ENCODE measurements at places on chromosomes 7 and 10. TPM values are rescaled to one million over a fixed set of nuclear protein-coding genes. Genes with fewer than 3 reads are reported as not detected.
A peak's percentile ranks its signal among the peaks of the same experiment; 100 is the strongest.

- peaks cover 6% of the 10 kb centered on the region for H3K4me1 ChIP-seq
- no peaks in the 10 kb centered on the region for H3K36me3 ChIP-seq
- peak; percentile 98 for DNase-seq
- peak overlapping the region; percentile 9 for H3K27ac ChIP-seq
- no peaks in the 10 kb centered on the region for H3K27me3 ChIP-seq
- no peak overlapping the region for H3K4me3 ChIP-seq
Measured at GRCh38 chr7:81161451-81162075, 242.7 kb upstream of the SEMA3C start.

DNA sequence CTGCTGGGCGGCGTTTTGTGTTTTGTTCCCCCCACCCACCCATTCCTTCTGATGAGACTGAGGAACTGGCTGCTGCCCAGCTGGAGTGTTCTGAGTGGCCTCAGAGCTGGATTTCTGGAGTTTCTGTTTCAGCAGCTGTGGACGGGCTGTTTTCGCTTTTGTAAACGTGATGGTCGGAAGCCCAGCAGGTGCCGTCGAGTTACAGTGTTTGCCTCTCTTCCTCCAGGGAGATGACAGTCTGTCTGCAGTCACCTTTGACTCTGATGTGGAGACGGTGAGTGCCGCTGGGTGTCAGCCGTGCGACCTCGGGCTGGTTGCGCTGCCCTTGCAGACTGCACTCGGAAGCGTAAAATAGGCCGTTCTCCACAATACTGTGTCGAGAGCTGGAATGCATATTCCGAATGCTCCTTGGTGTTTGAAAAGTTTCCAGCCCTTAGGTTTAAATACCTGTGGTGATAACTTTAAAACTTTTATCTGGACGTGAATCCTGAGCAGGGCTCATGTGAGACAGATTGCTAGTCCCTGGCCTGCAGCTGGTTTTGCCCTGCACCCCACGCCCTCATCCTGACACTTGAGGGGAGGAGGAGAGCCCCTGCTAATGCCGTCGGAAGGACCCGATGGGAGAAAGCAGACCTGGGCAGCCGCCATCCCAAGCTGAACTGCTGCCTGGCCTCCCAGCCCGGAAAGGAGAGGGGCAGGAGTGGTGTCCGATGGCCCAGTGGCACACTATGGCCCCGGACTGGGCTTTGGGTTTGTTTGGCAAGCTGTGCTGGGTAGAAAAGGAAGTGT lies 8.3 kb downstream of the IQCE start:
- DNase-seq, result no peak
- H3K27me3 ChIP-seq, result no peaks in the 10 kb centered on the region
- peaks cover 6% of the 10 kb centered on the region for H3K4me1 ChIP-seq
- no peaks in the 10 kb centered on the region for H3K36me3 ChIP-seq
- H3K4me3 ChIP-seq, result no peak overlapping the region

GRCh38 chr10:133104963-133105640 lies 17.4 kb downstream of the ADGRA1 start:
- DNase-seq, result no peak
- H3K27ac ChIP-seq, result no peak overlapping the region
- no peak overlapping the region for H3K4me3 ChIP-seq
- no peaks in the 10 kb centered on the region for H3K4me1 ChIP-seq
- peaks cover 10% of the 10 kb centered on the region for H3K27me3 ChIP-seq

The TBXAS1 gene
- total RNA-seq, result 5.3 TPM

DNA sequence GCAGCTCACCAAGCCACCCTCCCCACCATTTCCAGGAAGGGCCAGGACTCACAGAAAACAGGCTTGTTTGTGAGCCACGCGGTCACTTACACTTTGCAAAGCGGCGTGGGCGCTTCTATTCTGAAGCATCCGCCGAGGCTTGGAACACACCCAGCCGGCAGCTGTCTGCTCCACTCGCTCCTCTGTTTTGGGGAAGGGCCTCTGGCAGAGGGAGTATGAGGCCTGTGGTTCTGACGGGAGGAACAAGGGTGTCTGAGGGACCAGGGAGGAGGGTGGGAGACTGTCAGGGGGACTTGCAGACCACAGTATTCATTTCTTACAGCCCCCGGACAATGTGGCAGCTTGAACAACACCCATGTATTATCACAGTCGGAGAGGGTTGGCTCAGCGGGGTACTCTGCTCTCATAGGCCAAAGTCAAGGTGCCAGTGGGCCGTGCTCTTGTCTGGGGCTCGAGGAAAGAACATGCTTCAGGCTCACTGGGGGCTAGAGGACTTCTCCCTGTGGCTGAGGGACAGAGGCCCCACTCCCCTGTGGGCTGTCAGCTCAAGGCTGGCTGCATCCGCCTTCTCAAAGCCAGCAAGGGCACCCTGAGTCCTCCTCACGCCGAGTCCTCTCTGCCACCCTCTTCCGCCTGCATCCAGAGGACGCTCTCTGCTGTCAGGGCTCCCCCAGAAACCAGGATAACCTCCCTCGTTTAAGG lies 60.4 kb upstream of the FAM20C start:
- DNase-seq, result no peak
- no peak overlapping the region for H3K27ac ChIP-seq
- H3K4me3 ChIP-seq, result no peak overlapping the region
- H3K4me1 ChIP-seq, result peaks cover 7% of the 10 kb centered on the region

DNA sequence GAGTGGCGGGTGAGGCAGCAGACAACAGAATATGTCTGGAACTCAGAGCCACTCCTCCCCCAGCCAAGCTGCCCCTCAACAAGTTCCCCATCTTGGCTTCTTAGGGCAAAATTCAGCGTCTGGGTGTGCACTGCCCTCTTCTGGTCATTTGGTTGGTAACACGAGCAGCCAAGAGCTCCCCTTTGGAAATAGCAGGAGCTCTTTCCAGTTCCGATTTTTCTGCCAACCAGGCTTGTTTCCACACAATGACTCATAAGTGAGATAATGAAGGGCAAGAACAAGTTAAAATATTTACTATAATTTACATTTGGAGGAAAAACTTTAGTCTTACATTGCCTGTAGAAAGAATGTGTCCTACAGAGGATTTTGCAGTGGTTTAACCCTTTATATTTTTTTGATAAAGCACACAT lies 70.5 kb downstream of the ADCYAP1R1 start:
- H3K4me3 ChIP-seq, result no peak overlapping the region
- peak; percentile 90 for DNase-seq
- H3K27ac ChIP-seq, result no peak overlapping the region
- H3K36me3 ChIP-seq, result no peaks in the 10 kb centered on the region

GRCh38 chr7:157276731-157277562 lies 59.9 kb upstream of the DNAJB6 start:
- H3K27me3 ChIP-seq, result no peaks in the 10 kb centered on the region
- H3K4me3 ChIP-seq, result no peak overlapping the region
- H3K27ac ChIP-seq, result no peak overlapping the region
- peak; percentile 51 for DNase-seq

DNA sequence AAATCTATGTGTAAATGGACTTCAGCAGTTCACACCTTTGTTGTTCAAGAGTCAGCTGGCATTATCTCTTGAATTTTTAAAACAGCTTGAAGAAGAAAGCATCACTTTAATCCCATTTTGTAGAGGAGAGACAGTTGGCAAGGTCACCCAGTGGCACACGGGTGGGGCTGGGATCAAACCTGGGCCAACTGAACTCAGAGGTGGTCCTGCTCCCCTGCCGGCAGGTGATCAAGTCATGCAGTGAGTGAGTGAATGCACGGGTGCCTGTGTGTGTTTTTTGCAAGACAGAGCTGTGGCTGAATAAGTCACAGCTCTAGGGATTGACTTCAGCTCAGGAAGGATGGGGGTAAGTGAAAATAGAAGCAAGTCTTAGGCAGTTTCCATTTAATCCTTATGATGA lies 9.5 kb downstream of the GHRHR start:
- DNase-seq, result no peak
- H3K4me3 ChIP-seq, result no peak overlapping the region
- no peak overlapping the region for H3K27ac ChIP-seq
- no peaks in the 10 kb centered on the region for H3K36me3 ChIP-seq

The SPDYE6 gene
- total RNA-seq, result not detected

DNA sequence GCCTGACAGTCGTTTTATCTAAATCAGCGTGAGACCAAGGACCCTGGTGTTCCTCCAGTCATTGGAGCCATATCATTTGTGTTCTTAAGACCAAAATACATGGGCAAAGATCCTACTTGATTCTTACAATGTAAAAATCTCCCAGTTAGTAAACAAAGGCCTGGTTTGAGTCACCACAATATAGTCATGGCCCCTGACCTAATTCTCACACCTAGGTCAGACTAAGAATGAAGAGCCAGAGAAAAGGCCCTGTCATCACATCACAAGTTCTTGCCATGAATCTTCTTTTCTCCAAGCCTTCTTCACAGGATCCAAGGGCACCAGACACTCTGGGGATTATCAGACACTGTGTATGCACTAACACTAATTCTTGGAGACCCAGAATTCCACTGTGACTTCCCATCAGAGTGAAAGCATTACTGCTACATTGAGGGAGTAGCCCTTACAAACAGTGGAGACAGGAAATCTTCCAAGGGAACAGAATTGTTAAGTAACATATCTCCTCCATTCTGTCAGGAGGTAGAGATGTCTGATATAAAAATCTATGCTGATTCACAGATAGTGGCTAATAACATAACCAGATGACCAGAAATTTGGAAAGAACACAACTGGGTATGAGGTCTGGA lies 7.6 kb upstream of the ERVW-1 start:
- no peak overlapping the region for H3K27ac ChIP-seq
- H3K36me3 ChIP-seq, result peaks cover 12% of the 10 kb centered on the region
- no peak overlapping the region for H3K4me3 ChIP-seq
- no peaks in the 10 kb centered on the region for H3K4me1 ChIP-seq

The SLC26A5 gene
- total RNA-seq, result not detected

The TMEM213 gene
- total RNA-seq, result not detected

GRCh38 chr10:88990384-88991160 lies at the start of gene FAS:
Gene FAS (plus strand): TSS chr10:88990798. CDS start chr10:88990877, 79 bp downstream.
- peaks cover 6% of the 10 kb centered on the region for H3K4me1 ChIP-seq
- DNase-seq, result peak; percentile 57
- peak within 1 kb of the TSS; percentile 83 for H3K4me3 ChIP-seq
- peak within 1 kb of the TSS; percentile 94 for H3K27ac ChIP-seq

The SORCS3 gene
- total RNA-seq, result not detected

GRCh38 chr10:45461034-45461433 lies 87.0 kb downstream of the ALOX5 start:
- H3K36me3 ChIP-seq, result peaks cover 7% of the 10 kb centered on the region
- no peak overlapping the region for H3K27ac ChIP-seq
- H3K4me3 ChIP-seq, result no peak overlapping the region
- peak; percentile 15 for DNase-seq

The ATG9B gene
- total RNA-seq, result 0.18 TPM

DNA sequence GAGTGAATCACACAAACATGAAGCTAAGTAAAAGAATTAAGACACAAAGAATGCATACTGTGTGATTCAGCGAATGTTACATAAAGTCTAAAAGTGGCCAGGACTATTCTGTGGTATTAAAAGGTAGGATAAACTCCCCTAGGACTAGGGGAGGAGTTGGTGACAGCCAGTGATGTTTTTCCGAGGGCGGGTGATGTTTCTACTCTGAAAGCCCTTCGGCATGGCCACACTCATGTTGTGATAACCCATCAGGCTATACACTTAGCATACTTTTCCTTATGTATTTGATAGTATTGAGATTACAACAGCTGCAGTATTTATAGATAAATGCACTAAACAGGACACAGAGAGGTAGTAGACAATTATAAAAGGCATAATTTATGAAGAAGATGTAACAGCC lies 15.8 kb upstream of the CYP2E1 start:
- no peak overlapping the region for H3K27ac ChIP-seq
- no peaks in the 10 kb centered on the region for H3K4me1 ChIP-seq
- H3K27me3 ChIP-seq, result no peaks in the 10 kb centered on the region
- no peak for DNase-seq
- no peak overlapping the region for H3K4me3 ChIP-seq

GRCh38 chr7:99189222-99189621 lies 18.7 kb downstream of the KPNA7 start:
- no peak overlapping the region for H3K27ac ChIP-seq
- H3K4me3 ChIP-seq, result no peak overlapping the region
- no peak for DNase-seq
- H3K36me3 ChIP-seq, result no peaks in the 10 kb centered on the region
- H3K27me3 ChIP-seq, result peaks cover 6% of the 10 kb centered on the region
- H3K4me1 ChIP-seq, result no peaks in the 10 kb centered on the region

The CNTNAP2 gene
- total RNA-seq, result not detected

DNA sequence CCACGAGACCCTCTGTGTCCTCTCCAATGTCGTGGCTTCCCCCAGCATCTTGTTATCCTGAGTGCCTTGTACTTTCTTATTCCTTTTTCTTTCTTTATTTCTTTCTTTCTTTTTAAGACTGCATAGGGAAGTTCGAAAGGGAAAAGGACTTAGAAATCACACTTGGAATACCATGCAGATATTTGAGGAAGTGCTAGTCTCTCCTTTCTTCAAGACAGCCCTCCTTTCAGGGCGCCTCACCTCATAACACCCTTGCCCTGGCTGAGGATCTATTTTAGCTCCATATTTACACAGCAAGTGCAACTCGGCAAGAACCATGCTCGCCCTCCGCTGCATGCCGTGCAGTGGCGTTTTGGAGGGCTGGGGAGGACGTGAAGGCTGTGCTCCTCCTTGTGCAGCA lies 232.3 kb upstream of the GLI3 start:
- H3K27ac ChIP-seq, result no peak overlapping the region
- H3K27me3 ChIP-seq, result peaks cover under 1% of the 10 kb centered on the region
- H3K4me1 ChIP-seq, result no peaks in the 10 kb centered on the region
- H3K36me3 ChIP-seq, result no peaks in the 10 kb centered on the region
- no peak overlapping the region for H3K4me3 ChIP-seq

The NUTM2E gene
- not detected for total RNA-seq

The MYH16 gene
- 0.18 TPM for total RNA-seq

The VSTM4 gene
- 2.5 TPM for total RNA-seq

The PKD2L1 gene
- total RNA-seq, result not detected

- no peaks in the 10 kb centered on the region for H3K27me3 ChIP-seq
- H3K36me3 ChIP-seq, result no peaks in the 10 kb centered on the region
- peak; percentile 48 for DNase-seq
- no peak overlapping the region for H3K27ac ChIP-seq
- no peaks in the 10 kb centered on the region for H3K4me1 ChIP-seq
Measured at GRCh38 chr7:147432079-147432478, 1158.5 kb upstream of the C7orf33 start.

DNA sequence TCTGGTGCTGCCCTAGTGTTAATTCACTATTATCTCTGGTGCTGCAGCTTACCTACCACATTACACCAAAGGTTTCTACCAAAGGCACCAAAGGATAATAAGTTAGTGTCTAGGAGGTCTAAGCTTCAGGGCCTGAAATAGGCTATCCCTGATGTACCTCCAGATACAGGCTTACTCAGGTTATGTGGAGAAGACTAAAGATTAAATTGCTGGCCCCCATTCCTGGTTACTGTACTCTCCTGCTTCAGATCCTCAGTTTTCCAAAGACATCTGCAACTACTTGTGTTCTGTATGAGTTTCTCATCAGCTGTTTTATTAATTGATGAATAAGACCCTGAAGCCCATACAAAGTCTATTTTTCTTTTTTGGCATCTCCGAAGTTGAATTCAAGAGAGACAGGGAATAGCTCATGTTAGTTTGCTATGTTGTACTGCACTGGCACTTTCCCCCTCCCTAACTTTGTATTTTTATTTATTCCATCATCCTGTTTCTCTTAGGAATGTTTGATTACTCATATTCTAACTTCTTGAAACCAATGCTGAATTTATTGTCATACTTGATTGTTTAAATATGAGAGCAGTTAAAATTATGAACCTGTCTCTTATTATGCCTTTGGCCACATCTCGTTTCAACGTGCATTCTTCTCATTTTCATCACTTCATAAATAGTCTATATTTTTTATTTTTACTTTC lies 85.9 kb downstream of the PON1 start:
- no peak for DNase-seq
- no peaks in the 10 kb centered on the region for H3K4me1 ChIP-seq
- H3K27ac ChIP-seq, result no peak overlapping the region
- H3K36me3 ChIP-seq, result no peaks in the 10 kb centered on the region
- peaks cover 2% of the 10 kb centered on the region for H3K27me3 ChIP-seq

The CALHM1 gene
- not detected for total RNA-seq

The TOMM7 gene
- total RNA-seq, result 67.2 TPM
